PC-9 (cell line): ENCODE measurements at places on chromosomes 11 and 22.

GRCh38 chr11:15291885-15292284, 177.2 kb downstream of the INSC start:
- no peak for DNase-seq

- DNase-seq = no peak
Measured at GRCh38 chr11:60211206-60211605, 28.3 kb upstream of the MS4A6A start.

GRCh38 chr22:41498303-41498835, 29.5 kb downstream of the ACO2 start:
- DNase-seq = no peak

- DNase-seq = no peak
Measured at GRCh38 chr11:43835104-43835503, 45.5 kb upstream of the ALKBH3 start.

DNA sequence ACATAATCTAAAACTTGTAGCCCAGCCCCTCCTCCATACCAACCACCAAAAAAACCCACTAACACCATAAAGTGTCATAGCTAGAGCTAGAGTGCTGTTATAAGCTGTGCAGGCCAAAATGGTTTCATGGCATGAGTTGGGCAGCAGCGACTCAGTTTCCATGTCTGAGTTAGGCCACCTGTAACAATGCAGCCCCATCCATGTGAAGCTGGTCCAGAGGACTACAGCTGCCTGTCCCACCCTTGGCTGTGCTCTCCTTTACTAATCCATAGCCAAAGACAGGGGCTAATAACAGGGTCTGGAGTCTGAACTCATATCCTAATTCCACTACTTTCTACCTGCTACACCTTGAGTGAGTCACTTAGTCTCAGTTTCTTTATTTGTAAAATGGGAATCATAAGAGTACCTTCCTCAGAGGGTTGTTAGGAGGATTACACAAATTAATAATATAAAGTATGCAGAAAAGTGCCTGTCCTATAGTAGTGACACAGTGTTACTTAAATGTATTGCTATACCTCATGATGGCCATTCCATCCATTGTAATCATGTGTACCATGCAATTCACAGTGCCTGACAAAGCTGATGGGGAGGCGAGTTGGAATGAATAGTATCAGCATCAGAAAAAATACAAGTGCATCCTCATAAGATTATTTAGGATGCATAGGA, 20.6 kb downstream of the KCNQ1OT1 start:
- DNase-seq = no peak

GRCh38 chr22:41801147-41801819, 804 bp downstream of the CCDC134 start:
- no peak for DNase-seq

GRCh38 chr11:6642957-6643356, 12.7 kb downstream of the DCHS1 start:
- no peak for DNase-seq

- DNase-seq = peak; percentile 88
Measured at GRCh38 chr11:69382131-69383128, 88.5 kb downstream of the MYEOV start.

DNA sequence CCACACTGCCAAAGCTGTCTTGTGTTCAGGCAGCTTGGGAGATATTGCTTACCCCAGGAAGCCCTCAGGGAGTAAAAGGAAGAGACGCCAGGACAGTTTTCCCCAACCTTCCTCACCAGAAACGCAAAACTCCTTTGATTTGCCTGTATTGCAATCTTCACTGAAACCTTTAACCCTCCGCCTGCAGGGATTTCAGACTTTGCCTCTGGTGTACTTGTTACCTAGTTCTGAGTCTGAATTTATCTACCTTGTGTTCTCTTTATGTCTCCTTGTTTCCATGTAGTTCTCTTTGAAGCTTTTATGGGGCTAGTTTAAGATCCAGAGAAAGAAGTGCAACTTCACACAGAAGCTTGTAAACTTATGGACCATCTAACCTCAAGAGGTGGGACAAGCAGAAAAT, 154.2 kb downstream of the DSCAML1 start:
- no peak for DNase-seq

DNA sequence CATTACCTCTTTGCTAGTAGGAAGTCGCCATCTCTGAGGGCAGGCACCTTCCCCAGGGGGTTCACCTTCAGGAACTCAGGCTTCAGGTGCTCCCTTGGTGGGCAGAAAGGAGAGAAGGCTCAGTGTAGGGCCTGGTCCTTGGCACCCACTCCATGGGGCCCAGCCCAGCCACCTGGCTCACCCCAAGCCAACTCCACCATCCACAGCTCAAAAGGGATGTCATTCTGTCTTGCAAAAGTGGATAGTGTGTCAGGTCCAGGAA, 2.7 kb upstream of the GSTT4 start:
- no peak for DNase-seq

DNA sequence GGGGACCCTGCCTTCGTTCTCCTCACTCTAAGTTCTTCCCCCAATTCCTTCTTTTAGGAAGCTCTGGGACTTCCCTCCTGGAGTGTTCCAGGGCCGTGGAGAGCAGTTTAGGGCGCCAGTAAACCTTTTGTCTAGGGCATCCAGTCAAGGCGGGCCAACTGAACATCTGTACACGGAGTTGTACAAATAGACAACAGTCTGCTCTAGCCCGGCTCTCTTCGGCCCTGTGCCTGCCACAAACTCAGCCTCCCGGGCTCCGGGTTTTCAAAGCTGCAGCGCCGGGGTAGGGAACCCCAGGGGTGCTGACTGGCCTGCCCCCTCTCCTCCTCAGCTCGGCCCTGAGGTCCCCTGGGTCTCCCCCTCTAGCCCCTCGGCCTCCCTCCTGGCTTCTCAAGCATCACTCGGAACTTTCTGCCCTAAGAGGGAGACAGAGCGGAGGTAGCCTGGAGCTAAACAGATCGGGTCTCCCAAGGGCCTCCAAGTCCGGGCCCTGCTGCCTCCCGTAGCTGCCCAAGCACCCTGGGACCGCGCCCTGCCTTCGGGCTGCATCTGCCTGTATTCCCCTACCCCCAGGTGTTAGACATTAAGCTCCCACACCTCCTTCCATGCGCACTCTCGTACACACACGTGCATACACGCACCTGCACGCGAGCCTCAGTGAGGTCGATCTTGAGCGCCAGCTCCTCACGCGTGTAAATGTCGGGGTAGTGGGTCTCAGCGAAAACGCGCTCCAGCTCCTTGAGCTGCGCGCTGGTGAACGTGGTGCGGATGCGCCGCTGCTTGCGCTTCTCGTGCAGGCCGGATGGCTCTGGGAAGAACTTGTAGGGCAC, 3.3 kb downstream of the PHOX2A start:
- no peak for DNase-seq

DNA sequence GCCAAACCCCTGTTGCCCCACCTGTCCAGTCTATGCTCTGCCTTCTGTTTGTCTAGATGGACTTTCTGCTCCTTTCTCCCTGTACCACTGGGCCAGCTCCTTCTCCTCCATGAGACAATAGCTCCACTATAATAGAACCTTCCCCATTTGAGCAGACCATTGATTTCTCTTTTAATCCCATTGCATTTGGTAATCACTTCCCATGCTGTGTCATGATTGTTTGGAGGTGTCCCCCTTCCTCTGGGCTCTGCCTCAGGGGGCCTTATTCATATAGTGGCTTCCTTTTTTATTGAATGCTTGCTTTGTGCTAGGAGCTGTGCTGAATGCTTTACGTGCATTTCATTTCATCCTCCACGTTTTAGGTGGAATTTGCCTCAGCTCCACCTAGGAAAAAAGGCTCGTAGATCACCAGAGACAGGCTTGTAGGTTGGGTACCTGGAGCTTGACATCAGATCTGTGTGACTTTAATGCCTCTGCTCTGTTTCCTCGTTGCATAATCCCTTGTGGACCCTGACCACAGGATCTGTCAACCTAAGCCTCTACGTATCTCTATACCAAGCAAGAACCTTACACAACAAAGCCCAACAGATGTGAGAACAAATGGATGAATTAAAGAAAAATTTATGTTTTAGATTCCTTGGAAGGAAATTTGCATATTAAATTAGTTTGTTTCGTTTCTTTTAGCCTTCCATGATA, 106.2 kb upstream of the RASSF10 start:
- DNase-seq = no peak

- no peak for DNase-seq
Measured at GRCh38 chr11:122214567-122214966, 98.6 kb upstream of the BLID start.

GRCh38 chr22:20885557-20886323, 26.9 kb downstream of the SNAP29 start:
- DNase-seq = peak; percentile 85

DNA sequence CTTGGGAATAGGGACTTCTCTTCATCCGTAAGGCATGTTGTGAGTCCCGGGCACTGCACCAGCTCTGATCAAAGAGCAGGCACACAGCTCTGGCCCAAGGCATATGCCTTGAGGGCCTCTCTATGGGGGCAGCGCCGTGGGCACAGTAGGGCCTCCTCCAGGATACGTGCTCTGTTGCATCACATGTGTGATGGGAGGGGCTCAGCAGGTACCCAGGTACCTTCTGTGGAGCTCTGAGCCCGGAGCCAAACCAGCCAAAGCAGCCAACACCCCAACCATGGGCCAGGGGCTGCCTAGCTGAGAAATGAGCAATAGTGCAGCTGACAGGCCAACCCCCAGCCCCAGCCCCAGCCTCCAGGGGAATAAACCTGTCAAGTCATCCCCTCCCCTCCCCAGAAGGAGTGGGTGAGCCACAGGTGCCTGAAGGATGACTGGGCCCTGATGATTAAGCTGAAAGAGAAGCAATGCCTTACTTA, 79.7 kb upstream of the SHISAL1 start:
- peak; percentile 24 for DNase-seq

DNA sequence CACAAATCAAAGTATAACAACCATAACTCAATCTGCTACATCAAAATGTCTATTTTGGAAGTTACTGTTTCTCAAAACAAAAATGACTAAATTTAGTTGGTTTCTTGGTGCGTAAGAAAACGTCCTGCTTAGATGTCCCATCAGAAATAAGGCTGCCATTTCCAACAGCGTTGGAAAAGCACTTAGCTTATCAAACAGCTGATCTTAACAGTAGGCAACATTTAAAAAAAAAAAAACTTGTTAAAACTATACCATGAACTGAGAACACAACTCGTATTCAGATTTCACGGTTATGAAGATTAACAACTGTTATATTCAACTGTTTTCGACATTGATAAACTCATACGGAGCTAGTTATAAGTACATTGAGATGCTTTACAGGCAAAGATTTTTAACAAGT, 2.4 kb downstream of the CEP57 start:
- peak; percentile 22 for DNase-seq

- DNase-seq = peak; percentile 69
Measured at GRCh38 chr11:68751331-68751856, at the start of gene TESMIN. TESMIN (minus strand) TSS chr11:68751520; CDS start chr11:68750660, 860 bp downstream.

DNA sequence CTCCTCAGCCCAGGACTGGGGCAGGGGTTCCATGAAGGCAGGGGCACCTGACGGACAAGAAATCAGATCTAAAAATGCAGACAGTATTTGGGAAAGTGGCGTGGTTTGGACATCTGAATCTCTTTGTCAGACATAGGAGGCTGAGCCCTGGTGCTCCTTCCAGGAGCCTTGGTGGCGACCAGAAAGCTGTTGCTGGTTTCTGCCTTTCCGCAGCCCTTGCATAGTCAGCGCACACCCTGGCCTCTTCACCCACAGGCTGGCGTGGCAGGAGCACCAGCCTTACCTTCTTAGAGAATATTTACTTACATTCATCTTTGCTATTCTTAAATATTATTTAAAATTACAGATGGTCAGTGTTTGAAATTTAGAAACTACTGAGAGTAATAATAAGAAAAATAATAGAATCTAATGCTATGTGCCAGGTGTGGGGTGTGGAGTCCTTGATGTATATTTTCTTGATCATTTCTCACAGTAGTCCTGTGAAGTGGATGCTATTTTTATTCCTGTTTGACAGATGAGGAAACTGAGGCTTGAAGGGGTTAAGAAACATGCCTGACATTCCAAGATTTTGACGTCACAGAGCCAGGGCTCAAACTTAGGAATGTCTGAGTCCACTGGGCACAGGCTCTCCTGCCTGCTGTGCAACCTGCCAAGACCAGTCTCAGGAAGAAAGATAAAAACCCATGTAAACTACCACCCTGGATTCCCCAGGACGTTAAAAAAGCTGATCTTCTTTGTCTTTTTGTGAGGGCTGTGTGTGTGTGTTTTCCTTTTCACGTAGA, 51.6 kb downstream of the TBC1D22A start:
- DNase-seq = no peak

DNA sequence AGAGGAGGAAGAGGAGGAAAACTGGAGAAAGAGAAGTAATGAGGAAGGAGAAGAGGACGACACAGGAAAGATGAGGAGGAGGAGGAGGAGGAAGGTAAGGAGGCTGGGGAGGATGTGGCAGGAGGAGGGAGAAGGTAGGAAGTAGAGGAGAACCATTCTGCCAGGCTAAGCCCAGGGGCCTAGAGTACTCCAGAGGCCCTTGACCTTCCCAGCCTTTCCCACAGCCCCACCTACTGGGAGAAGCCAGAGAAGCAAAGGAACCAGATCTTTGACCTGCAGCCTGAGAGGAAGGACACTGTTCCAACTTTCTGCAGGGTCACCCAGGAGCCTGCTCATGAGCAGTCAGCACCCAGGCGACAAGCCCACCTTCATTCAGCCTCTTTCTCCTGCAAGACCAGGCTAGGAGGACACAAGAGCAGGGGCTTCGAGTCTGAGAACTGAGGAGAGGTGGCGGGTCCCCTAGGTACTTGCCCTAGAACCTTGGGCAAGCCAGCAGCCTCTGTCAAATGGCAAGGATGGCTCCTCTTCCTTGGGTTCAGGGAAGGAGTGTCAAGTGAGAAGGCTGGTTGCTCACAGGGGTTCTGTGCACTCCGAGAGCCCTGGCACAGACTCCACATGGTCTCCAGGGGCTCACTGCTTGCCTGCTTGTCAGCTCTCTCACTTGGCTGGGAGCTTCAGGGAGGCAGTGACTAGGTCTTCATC, 27.9 kb upstream of the OAF start:
- peak; percentile 34 for DNase-seq

- peak; percentile 24 for DNase-seq
Measured at GRCh38 chr11:47351156-47352126, 1.1 kb downstream of the MYBPC3 start.

- DNase-seq = no peak
Measured at GRCh38 chr22:42945027-42945426, 69.9 kb downstream of the PACSIN2 start.

GRCh38 chr22:40422558-40423309, 52.3 kb downstream of the SGSM3 start:
- DNase-seq = peak; percentile 21

DNA sequence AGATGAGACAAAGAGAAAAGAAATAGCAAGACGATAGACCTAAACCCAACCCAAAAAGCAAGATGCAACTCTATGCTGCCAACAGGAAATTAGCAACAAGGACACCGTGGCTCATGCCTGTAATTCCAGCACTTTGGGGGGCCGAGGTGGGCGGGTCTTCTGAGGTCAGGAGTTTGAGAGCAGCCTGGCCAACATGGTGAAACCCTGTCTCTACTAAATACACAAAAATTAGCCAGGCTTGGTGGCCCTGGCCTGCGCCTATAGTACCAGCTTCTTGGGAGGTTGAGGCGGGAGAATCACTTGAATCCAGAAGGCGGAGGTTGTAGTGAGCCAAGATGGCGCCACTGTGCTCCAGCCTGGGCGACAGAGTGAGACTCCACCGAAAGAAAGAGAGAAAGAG, 24.3 kb upstream of the IL10RA start:
- no peak for DNase-seq

DNA sequence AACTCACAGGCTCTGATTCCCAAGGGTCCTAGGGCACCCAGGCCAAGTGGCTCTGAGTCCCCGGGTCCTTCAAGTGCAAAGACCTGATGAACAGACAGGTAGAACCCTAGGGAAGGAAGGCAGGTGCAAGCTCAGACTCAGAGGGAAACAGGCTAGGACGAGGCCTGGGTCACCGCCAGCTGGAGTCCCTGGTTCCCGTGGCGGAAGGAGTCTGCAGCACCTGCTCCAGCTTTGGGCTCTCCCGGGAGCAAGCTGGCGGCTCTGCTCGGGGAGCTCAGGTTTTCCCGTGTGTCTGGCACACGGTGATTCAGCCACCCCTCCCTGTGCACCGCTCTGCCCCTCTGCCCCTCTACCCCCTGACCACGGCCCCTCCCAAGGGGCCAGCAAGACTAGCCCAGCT, 59.8 kb downstream of the WNT7B start:
- DNase-seq = peak; percentile 48
